CD8-positive, alpha-beta T cell (primary cell): ENCODE measurements at places on chromosomes 3 and 15.

- no peak for DNase-seq
Measured at GRCh38 chr3:36893826-36894225, 51.0 kb downstream of the TRANK1 start.

DNA sequence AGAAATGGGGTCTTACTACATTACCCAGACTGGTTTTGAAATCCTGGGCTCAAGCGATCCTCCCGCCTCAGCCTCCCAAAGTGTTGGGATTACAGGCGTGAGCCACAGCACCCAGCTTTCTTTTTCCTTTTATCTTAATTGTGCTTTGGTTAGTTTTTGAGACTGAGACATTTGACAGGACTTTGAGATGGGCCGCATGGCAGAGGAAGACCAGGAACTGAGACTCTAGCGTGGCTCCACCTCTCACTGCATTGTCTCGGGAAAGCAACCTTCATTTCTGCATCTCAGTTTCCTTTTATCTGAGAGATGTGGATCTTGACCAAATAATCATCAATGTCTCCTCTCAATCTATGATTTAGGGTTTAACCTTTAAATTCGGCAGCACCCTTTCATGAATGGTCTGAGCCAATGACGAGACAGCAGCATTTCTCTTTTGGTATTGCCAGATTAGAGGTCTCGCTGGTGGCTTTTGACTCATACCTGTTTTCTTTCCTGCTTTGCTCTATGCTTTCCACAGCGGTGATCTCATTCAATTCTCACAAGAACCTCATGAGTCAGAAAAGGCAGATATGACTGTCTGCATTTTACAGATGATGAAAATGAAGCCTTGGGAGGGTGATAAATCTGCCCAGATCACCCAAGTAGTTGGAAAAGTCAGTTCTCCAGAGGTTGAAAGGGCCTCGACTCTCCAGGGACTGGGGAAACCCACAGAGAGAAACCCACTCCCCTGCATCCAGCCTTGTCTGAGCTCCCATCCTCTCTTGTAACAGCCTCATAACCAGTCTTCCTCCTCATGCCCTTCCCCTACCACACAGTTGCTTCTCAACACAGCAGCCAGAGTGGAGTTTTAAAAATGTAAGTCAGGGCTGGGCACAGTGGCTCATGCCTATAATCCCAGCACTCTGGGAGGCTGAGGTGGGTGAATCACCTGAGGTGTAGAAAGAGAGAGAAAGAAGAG, 84.8 kb upstream of the FOXB1 start:
- DNase-seq: peak; percentile 9

- no peak for DNase-seq
Measured at GRCh38 chr3:156321945-156322344, 201.6 kb downstream of the KCNAB1 start.

DNA sequence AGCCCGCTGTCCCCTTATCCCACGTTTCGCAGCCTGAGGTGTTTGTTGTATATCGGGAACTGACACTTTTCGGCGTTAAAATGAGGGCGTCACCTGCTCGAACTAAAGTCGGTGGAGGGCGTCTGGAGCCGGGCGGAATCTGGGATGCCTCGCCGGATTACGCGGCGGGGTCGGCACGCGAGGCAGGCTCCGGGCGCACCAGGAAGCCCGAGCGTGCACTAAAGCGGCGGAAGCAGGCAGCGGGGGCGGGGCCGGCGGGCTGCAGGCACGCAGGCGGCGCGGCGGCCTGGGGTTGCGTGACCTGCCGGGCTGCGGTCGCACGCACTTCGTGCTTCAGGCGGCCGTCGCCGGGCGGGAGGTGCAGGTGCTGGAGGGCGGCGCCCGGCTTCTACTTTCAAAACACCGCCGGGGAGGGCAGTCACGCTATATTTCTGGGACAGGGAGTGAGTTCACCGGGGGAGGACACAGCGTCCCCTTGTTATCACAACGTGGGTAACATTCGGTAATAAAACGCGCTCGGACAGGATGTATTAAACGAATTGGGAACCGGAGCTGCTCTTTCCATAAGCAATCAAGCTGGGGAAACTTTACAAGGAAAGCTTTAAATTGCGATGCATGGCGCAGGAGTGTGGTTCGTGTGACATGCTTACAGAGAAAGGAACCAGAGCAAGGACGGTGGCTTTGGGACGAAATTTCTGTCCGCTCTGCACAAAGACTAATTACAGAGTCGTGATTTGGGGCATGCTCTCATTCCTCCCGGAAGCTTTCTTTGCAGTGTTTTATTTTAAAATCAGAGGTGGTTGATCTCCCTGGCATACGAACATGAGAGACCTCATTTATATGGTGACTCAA, 9.1 kb upstream of the LEKR1 start:
- peak; percentile 95 for DNase-seq

- no peak for DNase-seq
Measured at GRCh38 chr3:53775018-53775417, 71.2 kb downstream of the CHDH start.

DNA sequence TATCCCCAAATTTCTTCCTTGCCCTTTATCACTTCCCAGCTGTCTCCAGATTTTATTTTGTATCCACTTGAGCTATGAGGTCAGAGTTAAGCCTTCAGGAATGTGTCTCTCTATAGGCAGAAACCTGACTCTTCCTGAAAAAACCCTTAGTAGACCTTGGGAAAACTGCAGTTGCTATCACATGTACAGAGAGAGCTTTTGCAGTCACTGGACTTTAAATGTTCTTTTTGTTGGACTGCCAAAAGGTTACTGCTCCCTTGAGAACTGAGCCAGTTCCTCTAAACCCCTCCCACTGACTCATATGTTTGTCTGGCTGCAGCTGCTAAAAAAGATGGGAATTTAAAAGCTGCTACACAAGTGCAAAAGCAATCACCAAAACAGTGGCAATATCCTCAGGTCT, 169.1 kb upstream of the CCDC54 start:
- no peak for DNase-seq

GRCh38 chr3:46395766-46396530, 10.9 kb downstream of the CCR5AS start:
- DNase-seq: no peak

- DNase-seq: no peak
Measured at GRCh38 chr3:26840272-26840870, 217.8 kb downstream of the LRRC3B start.

GRCh38 chr15:33298631-33299030, 12.1 kb upstream of the RYR3 start:
- no peak for DNase-seq

DNA sequence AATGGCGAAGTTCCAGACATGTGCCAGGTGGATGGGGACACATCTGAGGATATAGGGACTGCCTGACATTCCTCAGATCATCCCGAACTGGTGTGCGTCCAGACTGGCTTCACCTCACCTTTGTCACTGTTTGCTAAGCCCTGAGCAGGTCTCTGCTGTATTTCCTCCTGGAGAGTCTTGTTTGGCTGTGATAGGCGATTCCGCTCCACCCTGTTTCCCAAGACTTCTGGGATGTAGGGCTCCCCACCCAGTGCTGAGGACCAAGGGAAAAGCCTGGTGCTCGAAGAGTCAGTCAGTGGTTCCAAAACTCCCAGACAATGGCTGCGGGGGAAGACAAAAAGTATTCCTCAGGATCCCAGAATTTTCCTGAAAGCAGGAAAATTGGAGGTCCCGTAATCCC, 11.1 kb upstream of the FURIN start:
- no peak for DNase-seq

GRCh38 chr3:106337116-106337515, 468.3 kb upstream of the CBLB start:
- no peak for DNase-seq

DNA sequence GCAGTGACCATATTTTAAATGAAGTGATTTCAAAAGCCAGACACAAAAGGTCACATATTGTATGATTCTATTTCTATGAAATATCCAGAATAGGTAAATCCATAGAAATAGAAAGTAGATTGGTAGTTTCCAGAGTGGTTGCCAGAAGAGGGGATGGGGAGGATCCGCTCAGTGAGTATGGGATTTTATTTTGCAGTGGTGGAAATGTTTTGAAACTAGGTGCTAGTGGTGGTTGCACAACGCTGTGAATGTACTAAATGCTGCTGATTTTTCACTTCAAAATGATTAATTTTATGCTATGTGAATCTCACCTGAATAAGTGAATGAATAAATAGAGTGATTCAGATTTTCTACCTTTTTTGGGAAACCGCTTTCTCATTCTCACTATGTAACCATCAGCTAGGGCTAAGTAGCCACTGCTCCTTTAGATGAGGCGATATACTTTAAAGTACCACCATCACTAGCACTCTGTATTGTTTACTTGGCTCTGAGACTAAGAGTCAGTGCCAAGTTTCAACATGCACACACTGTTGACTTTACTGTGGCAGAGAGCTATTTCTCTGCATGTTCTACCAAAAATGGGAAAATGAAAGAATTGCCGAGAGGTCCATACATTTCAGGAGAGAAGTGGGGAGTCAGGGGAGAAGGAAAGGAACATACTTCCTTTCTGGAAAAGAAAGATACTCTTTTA, 90.7 kb upstream of the GOLIM4 start:
- no peak for DNase-seq

GRCh38 chr15:63672775-63673174, 75.6 kb downstream of the FBXL22 start:
- DNase-seq: no peak

DNA sequence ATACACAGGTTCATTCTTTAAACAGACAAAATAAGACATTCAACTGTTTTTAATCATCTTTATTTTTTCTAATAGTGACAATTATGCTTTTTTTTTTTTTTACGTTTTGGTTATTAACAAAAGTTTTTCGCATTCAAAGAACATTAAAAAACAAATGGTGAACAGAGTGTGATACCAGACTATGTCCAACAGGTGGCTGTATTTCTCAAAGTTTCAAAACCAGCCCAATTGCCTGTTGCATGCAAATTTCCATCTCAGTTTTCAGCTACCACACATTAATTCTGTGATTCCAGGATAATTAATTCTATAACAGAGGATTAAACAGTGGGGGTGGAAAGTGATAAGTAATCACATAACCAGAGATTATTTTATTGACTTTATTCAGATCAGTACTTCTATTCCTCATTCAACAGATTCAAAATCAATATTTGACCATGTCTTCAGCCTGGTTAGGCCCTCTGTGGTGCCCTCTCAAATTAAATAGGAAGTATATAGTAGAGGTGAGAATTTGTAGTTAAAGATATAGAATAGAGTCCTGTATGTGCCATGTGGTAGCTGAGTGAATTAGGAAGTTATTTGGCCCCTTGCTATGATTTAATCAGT, 122.2 kb upstream of the DCBLD2 start:
- no peak for DNase-seq

GRCh38 chr3:47370887-47371697, 9.7 kb upstream of the PTPN23 start:
- DNase-seq: peak; percentile 53

DNA sequence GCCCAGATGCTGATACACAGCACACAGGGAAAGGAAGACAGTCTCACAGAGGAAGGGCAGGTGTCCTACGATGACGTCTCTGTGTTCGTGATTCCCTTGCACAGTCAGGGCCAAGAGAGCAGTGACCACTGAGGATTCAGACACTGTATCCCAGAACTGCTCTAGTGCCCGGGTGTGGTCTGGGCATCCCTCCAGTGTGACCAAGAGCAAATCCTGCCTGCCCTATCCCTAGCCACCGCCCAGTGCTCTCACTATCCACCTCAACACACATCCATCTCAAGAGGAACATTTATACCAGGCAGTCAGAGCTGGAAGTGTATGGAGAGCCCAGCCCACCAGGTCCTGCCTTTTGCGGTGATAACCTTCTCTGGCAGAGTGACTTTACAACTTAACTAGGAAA, 4.1 kb downstream of the PPM1M start:
- peak; percentile 3 for DNase-seq

DNA sequence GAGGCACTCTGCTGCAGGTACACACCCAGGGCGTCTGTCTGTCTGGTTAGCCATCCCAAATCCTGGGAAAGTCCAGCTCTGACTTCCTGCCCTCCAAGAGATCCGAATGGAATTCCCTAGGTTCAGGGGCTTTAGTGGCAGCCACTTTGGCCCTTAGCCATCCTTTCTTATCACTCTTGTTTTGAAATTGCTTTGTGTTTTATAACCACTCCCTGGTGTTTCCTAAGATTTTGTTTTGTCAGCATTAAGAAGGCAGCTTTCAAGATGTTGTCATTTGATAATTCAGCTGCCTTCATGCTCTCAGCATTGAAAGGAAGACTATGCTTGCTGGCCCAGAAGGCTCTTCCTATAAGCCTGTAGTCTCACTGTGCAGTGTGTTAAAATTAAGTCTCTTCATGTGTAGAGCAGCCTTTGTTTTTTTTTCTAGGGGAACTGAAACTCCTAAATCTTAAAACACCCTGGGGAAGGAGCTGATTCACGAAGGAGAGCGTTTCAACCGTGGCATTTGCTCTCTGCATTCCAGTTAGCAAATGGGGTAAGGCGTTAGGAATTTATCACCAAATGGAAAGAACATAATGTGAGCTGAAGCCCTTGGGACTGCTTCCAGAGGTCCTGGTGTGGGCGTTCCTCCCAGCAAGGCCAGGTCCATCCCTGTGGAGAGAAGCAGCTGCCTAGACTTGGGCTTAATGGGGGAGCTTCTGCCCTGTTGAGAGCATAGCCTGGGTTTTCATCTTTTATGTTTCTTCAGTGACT, 14.2 kb upstream of the CLEC3B start:
- no peak for DNase-seq
